ENCODE measurements at places on chromosomes 6 and 20.

- no peak for DNase-seq
These were observed 354.7 kb upstream of the KHDRBS2 start for GRCh38 chr6:62640749-62641148.

- no peak for DNase-seq
These were observed 306.2 kb upstream of the ZFP64 start for GRCh38 chr20:52497731-52498130.

DNA sequence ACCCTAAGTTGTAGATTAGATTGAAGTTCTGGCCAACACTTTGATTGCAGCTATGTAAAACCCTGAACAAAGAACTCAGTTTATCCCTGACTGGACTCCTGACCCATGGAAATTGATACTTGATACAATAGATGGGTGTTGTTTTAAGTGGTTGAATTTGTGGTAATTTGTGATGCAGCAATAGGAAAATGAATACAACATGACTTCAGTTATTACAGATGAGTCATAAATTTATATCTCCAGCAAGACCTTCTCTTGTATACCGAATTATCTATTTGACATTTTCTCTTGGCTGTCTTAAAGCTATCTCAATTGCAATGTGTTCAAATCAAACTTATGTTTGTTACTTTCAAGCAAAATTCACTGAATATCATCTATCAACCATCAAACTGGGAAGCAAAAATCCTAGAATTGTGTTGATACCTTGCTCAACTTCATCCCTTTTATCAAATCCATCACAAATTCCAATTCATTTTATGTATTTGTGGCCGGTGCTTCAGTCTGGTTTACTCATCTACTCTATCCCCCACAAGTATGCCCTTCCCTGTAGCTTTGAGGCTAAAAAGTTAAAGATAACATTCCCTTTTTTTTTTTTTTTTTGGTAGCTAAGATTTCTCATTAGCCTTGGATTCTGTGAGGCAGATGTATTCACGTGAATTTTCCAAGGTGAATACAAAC is 129.4 kb upstream of the CENPW start:
- no peak for DNase-seq

GRCh38 chr20:11234608-11235007 is 560.8 kb upstream of the JAG1 start:
- no peak for DNase-seq

GRCh38 chr6:111173341-111173740 is 86.0 kb downstream of the SLC16A10 start:
- DNase-seq: no peak

- DNase-seq: no peak
These were observed 14.3 kb upstream of the ELOVL2 start for GRCh38 chr6:11058406-11058805.
